ENCODE measurements at places on chromosomes 7 and 10.

DNA sequence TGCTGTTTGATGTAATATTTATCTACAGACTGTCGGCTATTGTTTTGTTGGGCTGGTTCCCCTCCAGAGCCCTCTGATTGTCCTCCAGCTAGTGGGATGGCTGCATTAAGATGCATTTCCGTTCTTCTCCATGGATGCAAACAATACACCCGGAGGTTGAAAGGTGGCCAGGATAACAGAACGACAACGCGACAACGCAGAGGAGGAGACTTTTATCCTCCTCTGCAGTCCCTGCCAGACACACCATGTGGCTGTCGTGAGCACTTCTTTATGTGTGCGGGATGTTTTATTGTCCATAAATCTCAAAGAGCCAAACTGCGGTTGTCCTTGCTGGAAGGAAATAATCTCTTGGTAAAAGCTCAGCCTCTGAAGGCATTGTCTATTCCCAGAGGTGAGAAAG, 39.1 kb upstream of the TCERG1L start:
- no peak for DNase-seq

- DNase-seq = no peak
Observed at GRCh38 chr7:107210400-107210799, 41.6 kb downstream of the HBP1 start.

GRCh38 chr10:70293169-70293843, 9.5 kb upstream of the NPFFR1 start:
- no peak for DNase-seq

GRCh38 chr10:95505641-95506040, 55.5 kb downstream of the SORBS1 start:
- DNase-seq = no peak

DNA sequence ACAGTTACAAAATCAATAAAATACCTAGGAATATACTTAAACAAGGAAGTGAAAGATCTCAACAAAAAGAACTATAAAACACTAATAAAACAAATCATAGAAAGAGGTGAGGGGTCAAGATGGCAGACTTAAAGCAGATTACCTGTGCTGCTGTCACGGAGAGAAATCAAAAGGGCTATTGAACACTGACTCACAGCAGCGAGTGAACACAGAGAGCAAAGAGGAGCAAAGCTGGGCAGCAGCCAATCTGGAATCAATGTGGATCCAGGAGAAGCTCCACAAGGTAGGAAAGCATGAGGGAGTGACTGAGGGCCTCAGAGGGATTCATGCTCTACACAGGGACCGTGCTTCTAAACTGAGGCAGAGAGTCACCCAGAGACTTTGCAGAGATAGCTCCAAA, 562.0 kb upstream of the SEMA3D start:
- DNase-seq = no peak

DNA sequence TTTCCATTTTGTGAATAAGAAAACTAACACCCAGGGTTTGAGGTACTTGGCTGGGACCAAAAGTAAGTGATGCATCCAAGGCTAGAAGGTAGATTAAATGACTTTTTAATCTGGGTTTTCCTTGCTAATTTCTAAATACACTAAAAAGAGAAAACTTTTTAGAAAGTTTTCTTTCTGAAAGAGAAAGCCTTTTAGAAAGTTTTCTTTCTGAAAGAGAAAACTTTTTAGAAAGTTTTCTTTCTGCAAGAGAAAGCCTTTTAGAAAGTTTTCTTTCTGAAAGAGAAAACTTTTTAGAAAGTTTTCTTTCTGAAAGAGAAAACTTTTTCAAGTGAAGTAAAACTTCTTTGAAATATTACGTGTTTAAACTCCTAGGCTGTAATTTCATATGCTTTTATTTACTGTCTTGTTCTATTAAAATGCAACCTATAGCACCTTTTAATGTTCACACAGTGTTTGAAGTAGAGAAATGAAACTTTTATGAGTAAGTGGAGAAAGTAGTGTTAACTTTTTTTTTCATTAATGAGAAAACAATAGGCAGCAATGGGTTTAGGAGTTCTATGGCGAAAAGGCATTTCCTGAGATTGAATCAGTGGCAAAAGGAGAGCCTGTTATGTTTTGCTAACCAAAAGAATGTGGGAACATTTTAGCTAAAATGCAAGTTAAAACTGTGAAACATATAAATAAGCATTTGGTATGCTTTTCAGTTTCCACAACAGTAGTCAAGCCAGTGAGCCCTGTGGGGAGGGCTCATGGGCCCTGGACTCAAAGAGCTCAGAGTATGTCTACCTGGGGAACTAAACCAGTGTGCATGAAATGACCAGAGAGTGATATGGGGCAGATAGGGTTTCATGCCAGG, 103.7 kb downstream of the RBM20 start:
- no peak for DNase-seq

DNA sequence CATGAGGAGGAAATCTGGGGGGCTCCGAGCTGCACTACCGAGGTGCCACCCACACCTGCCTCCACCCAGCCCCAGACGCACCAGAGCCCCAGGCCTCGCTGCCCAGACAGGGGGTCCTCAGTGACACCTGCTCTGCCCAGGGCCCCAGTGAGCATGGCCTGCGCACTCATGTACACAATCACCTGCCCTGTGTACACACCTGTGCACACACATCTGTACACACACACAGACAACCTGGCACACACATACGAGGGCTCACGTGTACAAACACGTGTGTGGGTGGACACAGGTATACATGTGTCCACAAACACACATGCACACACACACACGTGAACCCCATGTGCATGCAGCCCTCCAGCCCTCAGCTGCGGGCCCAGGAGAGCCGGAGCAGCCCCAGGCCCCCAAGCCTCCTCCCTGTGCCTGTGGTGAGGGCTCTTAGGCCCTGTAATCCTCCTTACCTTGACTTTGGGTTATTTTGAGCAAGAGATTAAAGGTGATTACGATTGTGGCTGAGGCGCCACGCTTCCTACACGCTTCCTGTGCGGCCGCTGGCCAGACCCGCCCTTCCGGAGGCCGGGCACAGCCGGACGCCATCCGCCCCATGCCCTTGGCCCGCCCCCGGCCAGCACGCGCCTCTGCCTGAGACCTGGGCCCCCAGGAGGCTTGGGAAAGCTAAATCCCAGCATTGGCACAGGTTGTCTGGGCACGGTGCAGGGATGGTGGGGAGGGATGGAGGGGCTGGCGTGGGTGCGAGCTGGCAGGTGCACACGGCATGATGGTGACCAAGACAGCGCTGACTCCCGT, 71.9 kb downstream of the ELFN1 start:
- no peak for DNase-seq

DNA sequence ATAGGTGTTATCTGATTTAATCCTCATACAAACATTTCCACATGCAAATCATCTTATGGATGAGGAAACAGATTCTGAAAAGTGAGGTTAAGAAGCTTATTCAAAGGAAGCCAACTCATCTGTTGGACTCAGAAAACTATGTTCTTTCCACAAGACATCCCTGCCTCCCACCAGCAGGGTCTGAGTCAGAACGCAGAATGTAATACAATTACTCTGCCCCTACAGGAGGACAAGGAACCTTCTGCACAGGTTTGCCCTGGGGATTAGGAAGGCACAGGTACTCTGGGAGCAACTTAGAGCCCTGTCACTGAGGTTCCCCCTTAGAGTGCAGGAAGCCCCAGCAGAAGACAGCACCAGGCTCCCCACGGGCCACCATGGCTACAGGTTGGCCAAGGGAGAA, 255.7 kb downstream of the TNS3 start:
- no peak for DNase-seq

GRCh38 chr10:97329766-97330165, 4.8 kb downstream of the FRAT2 start:
- no peak for DNase-seq

DNA sequence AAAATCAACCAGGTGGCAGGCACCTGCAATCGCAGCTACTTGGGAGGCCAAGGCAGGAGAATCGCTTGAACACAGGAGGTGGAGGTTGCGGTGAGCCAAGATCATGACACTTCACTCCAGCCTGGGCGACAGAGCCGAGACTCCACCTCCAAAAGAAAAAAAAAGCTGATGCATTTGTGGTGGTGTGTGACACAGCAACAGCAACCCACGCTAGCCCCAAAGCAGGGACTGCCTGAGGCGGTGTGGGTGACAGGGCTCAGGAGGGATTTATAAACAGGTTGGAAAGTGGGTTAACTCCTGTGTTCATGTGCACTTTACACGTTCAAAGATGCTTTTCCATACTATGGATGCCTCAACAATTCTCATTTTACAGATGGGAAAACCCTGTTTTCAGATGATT, 395.9 kb upstream of the PODXL start:
- no peak for DNase-seq

DNA sequence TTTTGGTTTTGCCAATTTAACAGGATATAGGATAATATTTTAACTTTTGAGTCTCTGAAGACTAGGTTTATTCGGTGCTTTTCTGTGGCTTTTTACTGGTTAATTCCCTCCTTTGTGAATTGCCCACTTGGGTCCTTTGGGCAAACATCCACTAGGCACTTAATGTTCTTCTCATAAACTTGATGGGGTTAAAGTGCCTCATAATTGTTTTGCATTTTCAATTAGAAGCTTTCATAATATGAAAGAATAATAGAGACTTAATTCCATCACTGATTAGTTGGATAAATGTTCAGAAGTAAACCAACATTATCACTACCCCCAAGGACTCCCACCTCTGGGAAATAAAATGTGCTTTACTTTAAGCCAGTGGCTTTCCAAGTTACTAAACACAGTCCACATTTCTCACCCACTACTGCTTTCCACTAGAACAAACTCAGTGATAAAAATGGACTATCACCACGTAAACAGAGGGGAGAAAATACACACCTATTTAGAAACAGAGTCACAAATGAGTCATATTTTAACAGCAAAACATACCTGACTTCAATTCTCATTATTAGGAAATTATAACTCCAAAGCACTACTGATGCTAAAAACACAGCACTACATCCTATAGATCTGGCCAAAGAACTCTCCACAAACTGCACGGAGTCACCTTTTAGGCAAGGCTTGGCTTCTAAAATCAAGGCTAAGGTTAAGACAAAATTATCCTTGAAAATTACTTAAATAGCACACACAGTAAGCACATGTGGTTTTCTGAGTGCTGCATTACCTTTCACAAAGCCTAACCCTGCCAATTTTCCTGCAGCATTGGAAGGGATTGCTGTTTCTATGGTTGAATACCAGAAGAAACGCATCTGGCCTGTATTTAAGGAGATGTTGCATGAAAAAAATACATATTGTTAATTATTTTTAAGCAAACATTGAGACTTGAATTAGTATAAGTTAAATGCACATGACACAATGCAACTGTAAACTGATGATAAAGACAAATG, 41.2 kb downstream of the PARD3 start:
- no peak for DNase-seq

- no peak for DNase-seq
Observed at GRCh38 chr10:88507404-88507803, 75.7 kb downstream of the RNLS start.

DNA sequence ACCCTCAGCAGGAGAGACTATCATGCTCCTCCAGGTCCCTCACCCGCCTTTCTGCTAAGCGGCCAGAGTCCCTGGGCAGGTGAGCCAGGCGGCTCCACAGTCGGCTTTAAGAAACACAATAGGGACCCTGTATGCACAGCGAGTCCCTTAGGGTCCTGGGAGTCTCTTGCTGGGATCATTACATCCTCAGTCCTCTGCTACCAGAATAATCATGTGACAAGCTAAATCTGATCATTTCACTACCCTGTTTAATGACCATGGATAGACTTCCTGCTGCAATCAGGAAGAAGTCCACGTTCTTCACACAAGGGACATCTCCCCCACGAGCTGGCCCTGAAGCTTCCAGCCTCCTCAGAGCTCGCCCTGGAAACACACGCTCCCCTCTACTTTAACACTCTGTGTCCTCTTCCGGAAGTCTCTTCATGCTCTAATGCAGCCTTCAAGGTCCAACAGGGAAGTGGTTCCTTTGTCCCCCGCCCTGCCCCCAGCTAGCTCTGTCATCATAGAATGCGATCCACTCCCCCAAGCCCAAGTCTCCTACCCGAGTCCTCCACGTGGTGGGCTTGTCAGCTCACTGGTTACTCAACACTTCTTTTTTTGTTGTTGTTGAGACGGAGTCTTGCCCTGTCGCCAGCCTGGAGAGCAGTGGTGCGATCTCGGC, 101.5 kb downstream of the RNF216 start:
- DNase-seq = no peak

DNA sequence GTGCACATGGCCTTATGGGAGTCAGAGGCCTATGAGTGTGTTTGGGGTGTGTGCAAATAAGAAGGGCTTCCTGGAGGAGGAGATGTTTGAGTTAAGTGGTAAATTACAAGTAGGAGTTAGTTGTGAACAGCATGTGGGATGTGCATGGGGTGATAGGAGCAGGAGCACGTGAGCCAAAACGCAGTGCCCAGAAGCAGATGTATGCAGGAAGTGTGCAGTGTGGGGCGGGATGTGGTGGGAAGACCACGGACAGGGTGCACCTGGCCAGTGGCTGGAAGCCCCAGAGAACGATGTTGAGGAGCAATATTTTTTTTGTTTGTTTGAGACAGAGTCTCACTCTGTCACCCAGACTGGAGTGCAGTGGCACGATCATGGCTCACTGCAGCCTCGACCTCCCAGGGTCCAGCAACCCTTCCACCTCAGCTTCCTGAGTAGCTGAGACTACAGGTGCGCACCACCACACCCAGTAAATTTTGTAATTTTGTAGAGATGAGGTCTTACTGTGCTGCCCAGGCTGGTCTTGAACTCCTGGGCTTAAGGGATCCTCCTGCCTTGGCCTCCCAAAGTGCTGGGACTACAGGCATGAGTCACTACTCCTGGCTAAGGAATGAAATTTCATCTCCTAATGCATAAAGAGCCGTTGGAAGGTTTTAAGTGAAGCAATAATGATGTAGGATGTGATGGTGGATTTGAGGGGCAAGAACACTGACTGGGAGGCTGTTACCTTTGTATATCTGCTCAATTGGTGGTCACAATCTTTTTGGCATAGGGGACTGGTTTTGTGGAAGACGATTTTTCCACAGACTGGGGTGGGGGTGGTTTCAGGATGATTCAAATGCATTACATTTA, 78.4 kb downstream of the LYZL2 start:
- DNase-seq = no peak

DNA sequence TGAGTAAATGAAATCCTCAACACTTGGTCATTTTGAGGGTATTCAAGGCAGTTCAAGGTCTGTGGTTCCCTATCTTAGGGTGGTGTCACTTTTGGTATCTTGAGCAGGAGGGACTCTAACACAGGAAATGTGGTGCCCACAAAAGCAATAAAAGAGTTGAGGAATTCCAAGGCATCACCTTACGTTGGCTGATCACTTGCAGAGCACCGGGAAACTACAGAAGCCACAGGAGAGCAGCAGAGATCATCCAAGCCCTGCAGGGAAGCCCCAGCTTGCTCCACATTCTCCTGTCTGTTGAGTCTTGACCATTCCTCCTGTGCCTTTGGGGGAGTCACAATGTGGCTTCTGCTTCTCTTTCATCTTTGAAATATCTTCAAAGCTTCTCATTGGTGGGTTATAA, 565.8 kb upstream of the ADARB2 start:
- no peak for DNase-seq

GRCh38 chr10:129498680-129499079, 31.6 kb downstream of the MGMT start:
- DNase-seq = no peak

GRCh38 chr7:30658479-30659074, 23.7 kb downstream of the CRHR2 start:
- DNase-seq = no peak
